Nephron progenitor cell (in vitro differentiated cells): ENCODE measurements at places on chromosomes 3 and 15.

GRCh38 chr3:113620091-113620490 is 76.4 kb downstream of the USF3 start:
- no peak for DNase-seq

DNA sequence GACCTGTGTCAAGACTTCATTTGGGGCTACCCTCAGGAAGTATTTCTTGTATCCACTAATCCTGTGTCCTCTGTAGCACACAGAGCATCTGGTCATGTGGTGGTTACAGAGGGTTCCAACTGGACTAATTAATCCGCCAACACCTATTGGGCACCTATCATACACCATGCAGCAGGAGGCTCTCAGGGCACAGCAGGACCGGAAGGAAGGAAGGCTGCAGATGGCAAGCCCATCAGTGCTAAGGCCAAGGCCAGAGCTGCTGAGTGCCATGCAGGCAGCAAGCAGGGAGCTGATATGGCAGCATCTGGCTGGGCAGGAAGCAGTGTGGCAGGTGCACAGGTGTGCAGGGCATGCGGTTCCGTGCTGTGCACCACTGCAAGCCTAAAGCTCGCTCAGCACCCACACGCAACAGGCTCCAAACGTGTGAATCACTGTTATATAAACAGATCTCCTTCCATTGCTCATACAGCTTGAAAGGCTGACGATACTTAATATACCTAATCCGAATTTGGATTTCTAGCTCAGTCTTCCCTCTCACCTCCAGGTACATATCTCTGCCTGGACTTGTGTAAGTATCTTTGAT is 64.4 kb upstream of the SNRPA1 start:
- DNase-seq = no peak

DNA sequence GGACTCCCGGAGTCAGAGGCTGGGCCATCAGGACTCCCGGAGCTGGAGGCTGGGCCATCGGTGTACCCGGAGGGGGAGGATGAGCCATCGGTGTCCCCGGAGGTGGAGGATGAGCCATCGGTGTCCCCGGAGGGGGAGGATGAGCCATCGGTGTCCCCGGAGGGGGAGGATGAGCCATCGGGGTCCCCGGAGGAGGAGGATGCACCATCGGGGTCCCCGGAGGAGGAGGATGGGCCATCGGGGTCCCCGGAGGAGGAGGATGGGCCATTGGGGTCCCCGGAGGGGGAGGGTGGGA is 719 bp downstream of the MAGEL2 start:
- no peak for DNase-seq

DNA sequence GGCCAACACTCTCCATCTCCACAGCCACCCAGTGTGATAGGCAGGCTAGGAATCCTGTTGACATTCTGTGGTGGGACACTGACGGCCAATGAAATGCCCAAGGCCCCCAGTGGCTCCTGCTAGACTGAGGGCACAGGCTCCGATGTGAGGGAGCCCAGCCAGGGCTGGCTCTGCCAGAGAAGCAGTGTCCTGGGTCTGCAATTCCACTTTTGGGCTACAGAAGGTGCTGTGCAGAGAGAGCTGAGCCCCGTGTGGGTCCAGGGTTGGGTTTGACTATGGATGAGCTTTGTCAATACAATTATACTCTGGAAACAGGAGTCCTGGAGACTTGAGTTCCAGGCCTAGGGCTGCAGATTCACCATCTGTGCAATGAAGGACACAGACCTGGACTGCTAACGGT is 55.7 kb upstream of the TMEM115 start:
- DNase-seq = no peak

DNA sequence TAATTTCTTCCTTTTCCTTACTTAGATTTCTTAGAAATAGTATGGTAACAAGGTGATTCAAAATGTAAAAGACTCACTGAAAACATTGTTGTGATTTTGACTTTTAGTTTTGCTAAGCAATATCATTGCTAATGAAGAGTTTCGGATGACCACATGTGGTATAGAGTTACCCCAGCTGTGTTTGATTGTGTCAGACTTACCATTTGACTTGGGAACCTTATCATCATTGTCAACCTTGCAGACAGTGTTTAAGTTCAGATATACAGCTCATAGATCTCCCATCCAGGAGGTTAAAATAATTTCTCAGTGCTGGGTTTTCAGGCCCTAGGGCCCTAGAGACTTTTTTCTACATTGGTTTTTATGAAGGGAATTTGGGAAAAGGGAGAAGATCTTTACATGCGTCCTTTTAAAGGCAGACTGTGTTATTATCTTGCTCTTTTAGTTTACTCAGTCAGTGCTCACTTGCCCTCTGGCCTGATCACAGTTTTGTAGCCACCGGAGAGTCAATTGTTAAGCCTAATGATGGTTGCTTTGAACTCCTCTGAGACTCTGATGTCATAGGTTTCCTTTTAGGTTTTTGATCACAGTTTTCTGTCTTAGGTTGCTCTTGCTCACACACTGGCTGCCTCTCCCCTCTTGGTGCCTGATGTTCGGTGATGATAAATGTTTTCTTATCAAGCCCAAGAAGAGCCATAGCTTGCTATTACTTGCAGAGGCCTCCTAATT is 133.5 kb upstream of the ZPLD1 start:
- no peak for DNase-seq

GRCh38 chr3:13492976-13493866 is 13.1 kb downstream of the HDAC11 start:
- DNase-seq = no peak

DNA sequence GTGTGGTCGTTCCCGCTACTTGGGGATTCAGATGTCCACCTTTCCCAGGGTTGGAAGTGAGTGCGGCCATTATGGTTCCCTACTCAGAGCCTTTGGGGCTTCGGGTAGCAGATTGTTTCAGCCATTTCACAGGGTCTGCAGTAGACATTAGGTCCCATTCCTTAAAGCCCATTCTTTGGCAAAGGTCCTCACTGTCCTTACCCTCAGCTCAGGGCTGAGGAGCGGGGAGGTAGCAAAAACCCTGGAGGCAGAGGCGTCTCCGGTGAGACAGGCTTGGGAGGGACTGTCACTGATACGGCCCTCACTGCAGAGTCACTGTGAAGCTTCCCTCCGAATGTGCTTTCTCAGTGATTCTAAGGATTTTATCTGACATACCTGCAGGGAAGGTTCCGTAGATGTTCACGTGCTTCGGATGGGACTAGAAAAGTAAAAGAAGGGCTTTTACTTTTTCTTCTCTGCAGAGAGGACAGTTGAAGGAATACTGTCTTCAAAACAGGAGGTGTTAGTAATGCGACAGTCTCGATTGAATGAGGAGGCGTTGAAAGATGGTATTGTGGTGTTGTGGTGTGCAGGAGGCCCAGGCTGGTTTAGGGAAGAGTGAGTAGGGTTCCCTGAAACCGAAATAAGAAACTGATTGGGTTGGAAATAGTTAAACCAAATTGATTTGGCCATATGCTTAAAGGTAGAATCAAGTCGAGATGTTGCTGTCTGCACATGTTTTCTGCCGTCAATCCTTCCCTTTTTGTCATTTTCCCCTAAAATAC is 630 bp downstream of the ATP6V1A start:
- peak; percentile 23 for DNase-seq

GRCh38 chr15:60054472-60054871 is 50.4 kb downstream of the FOXB1 start:
- no peak for DNase-seq

DNA sequence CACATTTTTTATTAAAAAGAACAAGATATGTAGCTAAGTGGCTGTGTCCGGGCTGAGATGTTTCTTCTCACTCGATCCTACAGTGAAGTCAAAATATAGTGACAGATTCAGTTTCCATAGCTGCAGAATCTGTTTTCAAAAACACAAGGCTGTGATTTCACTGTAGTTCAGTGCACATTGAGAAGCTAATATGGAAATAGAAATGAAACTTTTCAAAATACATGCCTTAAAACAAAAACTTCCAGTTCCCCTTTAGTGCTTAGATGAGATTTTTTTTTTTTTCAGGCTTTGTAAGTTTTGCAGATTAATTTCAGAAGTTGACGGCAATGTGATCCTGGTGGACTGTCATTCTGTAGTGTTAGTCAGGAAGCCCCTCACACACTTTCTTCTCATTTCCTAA is 23.8 kb upstream of the TRAK1 start:
- DNase-seq = no peak

- DNase-seq = no peak
These were observed 9.2 kb downstream of the CADM2 start for GRCh38 chr3:84967767-84968581.

- no peak for DNase-seq
These were observed 24.8 kb downstream of the CCR1 start for GRCh38 chr3:46183330-46183729.

GRCh38 chr3:133853063-133853924 is 42.4 kb downstream of the RAB6B start:
- DNase-seq = no peak

GRCh38 chr3:143640774-143641173 is 207.5 kb downstream of the SLC9A9 start:
- DNase-seq = no peak
